Kasumi-1 (cell line): ENCODE measurements at places on chromosomes 6 and 20.

DNA sequence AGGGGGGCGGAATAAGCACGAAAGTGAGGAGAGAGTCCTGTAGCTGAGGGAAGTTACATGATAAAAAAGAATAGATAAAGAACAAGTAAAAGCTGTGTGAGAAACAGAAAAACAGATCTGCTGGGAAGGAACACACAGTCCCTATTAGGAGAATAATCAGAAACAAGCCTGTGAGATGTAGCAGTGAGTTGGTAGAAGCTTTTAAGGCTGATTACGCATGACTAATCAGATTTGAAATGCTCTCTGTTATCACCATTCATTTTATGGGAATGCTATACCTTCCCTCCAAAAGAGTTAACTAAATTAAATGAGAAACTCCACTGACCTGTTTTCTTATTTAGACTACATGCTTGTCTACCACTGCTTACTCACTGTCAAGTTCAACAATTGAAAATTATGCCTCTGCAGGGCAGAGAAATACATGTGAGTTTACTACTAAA lies 15.8 kb downstream of the REPS1 start:
- no peak for DNase-seq

GRCh38 chr6:31354158-31354863 lies 2.7 kb downstream of the HLA-B start:
- DNase-seq, result no peak

GRCh38 chr20:1330075-1330830 lies 1.3 kb upstream of the SDCBP2 start:
- DNase-seq, result no peak

DNA sequence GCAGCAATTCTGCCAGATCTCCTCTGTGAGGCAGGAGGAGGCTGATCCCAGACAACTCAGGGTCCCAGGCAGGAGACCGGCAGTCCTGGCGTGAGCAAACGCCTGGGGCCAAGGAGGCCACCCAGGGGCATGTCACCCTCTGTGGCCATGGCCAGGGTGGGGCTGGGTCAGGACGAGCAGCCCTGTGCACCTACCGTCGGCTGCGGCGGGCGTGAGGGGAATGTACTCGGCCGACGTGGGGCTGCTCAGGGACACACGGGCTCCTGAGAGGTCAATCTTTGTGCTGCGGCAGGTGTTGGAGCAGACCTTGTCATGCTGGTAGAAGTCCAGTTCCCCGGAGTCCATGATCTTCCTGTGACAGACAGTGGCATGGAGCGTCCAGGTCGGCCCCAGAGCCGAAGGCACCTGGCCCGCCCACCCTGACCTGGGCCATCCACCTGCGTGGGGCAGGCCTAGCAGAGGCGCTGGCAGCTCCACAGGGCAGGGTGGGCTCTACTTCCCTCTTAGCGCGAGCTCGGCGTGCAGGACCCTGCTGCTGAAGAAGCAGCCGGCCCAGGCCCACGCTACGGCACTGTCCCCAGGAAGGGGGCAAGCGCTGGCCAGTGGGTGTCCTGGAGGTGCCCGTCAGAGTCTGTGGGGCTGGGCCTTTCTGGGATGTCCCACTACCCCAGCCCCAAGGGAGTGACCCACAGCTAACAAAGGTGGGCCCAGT lies 21.5 kb upstream of the HELZ2 start:
- DNase-seq, result no peak

- no peak for DNase-seq
Observed at GRCh38 chr6:90435207-90435899, 138.7 kb upstream of the BACH2 start.

GRCh38 chr6:41049521-41049920 lies 3.5 kb upstream of the APOBEC2 start:
- no peak for DNase-seq
